NCI-H187 (cell line): ENCODE measurements at places on chromosomes 6 and 20.

- no peak for DNase-seq
These were observed 64.3 kb downstream of the ZFP64 start for GRCh38 chr20:52127309-52127708.

DNA sequence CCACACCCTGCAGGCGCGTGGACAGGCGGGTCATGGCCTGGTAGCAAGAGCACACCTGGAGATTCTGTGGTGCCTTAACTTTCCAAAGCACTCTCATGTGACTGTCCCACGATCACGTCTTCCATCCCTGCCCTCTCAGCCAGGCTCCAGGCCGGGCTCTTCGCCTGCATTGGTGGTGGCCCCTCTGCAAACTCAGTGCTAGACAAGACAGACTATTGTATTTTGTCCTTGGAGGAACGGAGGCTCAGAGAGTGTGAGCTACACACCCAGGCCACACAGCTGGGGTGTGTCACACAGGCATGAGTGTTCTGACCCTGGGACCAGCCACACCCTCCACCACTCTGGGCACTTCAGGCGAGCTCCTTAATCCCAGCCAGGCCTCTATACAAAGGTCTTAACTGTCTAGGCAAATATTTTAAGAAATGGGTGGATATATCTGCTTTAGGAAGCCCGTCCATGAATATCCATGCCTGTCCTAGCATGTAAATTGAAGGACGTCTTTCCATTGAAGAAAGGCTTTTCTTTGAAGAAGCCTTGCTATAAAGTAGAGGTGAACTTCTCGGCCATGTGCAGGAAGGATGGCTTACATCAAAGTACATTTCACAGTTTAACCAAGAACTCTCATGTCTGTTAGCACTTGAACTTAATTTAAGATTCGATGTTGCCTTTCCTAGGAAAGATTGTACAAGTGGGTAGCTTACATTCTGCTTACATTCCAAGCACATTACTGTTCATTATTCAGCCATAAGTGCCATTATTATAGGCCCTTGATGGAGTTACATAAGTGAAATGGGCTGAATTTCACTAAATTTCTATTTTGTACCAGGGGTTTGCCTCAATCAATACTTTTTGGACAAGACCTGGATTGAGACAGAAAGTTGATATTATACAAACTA, 263.9 kb downstream of the DLL1 start:
- DNase-seq = no peak

DNA sequence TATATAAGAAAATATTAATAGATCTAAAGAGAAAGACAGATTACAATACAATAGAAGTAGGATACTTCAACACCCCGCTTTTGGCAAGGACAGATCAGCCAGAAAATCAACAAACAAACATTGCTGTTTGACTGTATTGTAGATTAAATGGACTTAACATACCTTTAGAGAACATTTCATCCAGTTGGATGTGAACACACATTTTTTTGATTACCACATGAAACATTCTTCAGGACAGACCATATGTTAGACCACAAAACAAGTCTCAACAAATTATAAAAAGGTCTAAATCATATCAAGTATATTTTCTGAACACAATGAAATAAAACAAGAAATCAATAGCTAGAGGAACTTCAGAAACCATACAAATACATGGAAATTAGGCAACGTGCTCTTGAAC, 148.2 kb downstream of the TRMT11 start:
- DNase-seq = no peak

GRCh38 chr20:38141889-38142494, 23.1 kb downstream of the TGM2 start:
- DNase-seq = no peak

DNA sequence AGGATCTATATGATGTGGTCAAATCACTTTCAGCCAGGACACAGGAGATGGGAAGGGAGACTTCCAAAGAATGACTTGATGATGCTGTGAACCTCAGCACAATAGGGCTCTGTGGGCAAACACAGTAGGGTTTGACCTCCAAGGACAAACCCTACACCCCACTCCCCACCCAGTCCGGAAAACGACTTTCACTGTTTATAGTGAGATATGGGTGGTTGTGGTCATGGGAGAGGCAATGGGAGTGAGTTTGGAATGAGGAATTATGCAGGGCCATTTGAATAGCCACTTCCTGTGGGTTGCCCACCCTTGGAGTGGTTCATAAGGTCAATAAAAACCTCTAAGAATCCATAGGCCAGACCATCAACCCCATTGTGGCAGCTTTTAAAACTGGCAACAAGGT, 38.4 kb upstream of the PRND start:
- no peak for DNase-seq

DNA sequence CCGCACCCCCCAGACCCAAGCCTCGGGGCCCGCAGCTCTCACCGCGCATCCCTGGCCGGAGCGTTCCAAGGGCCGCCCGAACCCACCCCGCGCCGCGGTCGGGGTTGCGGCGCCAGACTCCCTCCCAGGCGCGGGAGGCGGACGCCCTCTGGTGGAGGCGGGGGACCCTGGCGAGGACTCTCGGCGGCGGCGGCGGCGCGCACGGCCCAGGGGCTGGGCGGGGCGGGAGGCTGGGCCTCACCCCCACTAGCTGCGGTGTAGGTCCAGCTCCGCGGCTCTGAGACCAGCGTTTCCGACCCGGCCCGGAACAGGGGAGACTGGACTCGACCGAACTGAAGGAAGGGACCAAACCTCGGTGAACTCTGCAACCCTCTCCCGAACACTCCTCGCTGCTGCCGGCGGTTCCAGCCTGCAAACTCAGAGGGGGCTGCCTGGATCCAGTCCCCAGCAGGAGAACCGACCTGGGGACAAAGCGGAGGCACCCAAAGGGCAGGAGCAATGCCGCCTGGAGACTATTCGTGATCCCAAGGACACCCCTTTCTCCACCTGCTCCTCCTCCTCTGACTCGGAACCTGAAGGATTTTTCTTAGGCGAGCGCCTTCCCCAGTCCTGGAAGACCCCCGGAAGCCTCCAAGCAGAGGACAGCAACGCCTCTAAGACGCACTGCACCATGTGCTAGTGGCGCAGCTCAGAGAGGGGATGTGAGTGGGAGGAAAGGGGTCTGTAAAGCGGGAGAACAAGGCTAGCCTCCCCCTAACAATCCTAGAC, 859 bp upstream of the TOMM6 start:
- DNase-seq = peak; percentile 62

GRCh38 chr6:127382413-127382812, 39.0 kb upstream of the ECHDC1 start:
- no peak for DNase-seq

GRCh38 chr6:108113557-108114519, 39.3 kb upstream of the OSTM1 start:
- DNase-seq = no peak

DNA sequence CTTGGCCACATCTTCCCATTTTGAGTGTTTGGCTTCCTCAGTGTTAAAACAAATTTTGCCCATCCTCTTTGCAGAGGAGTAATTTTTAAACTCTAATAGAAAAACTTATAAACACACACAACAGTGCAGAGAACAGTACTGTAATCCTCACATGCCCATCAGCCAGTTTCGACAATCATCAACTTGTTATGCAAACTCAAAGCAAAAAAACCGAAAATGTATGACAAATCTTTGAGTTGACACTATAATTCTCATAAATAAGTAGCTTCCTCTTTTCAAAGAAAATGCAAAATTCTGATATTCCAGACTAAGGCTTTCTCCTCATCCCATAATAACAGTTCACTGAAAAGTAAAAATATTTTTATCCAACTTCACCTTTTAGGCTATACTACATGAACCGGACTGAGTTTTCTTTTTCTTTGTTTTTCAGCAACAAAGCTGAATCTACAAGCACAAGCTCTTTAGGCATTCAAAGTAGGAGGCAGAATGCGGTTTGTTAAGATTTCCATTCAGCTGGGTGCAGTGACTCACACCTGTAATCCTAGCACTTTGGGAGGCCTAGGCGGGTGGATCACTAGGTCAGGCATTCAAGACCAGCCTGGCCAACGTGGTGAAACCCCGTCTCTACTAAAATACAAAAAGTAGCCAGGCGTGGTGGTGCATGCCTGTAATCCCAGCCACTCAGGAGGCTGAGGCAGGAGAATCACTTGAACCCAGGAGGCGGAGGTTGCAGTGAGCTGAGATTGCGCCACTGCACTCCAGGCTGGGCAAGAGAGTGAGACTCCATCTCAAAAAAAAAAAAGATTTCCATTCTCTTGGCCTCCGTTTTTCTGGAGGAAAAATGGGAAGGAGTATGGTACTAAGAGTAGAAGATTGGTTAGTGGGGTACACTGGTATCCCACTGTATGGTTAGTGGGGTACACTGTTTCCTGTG, 74.8 kb downstream of the GCNT2 start:
- DNase-seq = no peak

DNA sequence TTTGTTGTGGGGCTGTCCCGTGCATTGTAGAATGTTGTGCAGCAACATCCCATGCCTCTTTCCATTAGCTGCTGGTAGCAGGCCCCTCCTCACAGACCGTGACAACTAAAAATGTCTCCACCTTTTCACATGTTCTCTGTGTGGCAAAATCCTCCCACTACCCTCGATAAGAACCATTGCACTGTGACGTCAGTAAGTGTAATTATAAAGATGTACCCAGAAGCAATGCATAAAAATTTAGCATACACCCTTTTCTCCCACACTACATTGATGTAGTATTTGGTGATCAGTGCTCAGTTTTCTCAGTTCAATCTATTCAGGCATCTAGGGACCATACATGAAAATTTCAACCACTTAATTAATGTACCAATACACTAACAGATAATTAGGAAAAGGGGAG, 389.9 kb downstream of the DOK5 start:
- no peak for DNase-seq

DNA sequence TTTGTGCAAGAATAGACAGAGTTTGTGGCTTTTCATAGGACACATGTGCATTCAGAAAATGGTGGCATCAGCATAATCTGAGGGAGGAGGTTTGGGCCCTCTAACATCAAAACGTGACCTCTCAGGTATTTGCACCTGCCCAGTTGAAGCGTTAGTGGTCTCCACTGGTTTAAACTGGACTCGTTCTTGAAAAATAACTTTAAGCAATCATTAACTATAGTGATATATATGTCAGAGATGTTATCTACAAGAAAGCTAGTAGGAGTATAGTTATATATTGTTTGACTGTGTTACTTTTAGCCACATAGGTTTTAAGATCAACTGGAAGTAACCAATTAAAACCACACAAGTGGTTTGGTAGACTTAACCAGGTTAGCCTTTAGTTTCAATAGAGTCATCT, 607.4 kb downstream of the MAFB start:
- DNase-seq = no peak

GRCh38 chr6:58113960-58114359, 796.5 kb downstream of the PRIM2 start:
- DNase-seq = no peak

- no peak for DNase-seq
These were observed 91.4 kb downstream of the FIG4 start for GRCh38 chr6:109782491-109782999.
